ENCODE measurements at places on chromosomes 5 and 9. TPM values are rescaled to one million over a fixed set of nuclear protein-coding genes. Genes with fewer than 3 reads are reported as not detected.

The FRMD3 gene
- total RNA-seq, result 16.8 TPM

The PCDHGA12 gene
- 5.0 TPM for total RNA-seq

The SLC34A1 gene
- not detected for total RNA-seq

The NUTM2G gene
- not detected for total RNA-seq

The FOXD4L4 gene
- total RNA-seq, result 0.47 TPM

The PIP5KL1 gene
- total RNA-seq, result 3.3 TPM

The FOXI1 gene
- not detected for total RNA-seq

The BTNL3 gene
- not detected for total RNA-seq

The HACD4 gene
- total RNA-seq, result 4.1 TPM

The TYRP1 gene
- not detected for total RNA-seq

The PCDHGB1 gene
- total RNA-seq, result 3.0 TPM

The KCNN2 gene
- 2.1 TPM for total RNA-seq

The AK1 gene
- total RNA-seq, result 48.6 TPM

The PCDHA7 gene
- 1.1 TPM for total RNA-seq

The GPR21 gene
- total RNA-seq, result 7.8 TPM

The NIPAL4 gene
- total RNA-seq, result 49.8 TPM

The STKLD1 gene
- 0.75 TPM for total RNA-seq

The FOXD4L3 gene
- total RNA-seq, result not detected

The PHYHD1 gene
- total RNA-seq, result 26.6 TPM

The SPINK13 gene
- total RNA-seq, result not detected

The FOXD4L6 gene
- total RNA-seq, result not detected

The RGS7BP gene
- 7.5 TPM for total RNA-seq

The EXOSC2 gene
- total RNA-seq, result 29.7 TPM

The TMEM215 gene
- total RNA-seq, result not detected

The CATSPER3 gene
- 0.99 TPM for total RNA-seq

The PAEP gene
- not detected for total RNA-seq

The C9 gene
- not detected for total RNA-seq

The FREM1 gene
- total RNA-seq, result 17.5 TPM

The PCDHGA6 gene
- total RNA-seq, result 6.1 TPM

The OTULINL gene
- total RNA-seq, result 18.9 TPM

The GARIN3 gene
- total RNA-seq, result not detected

The FSTL4 gene
- total RNA-seq, result 59.8 TPM

The ELP1 gene
- total RNA-seq, result 24.2 TPM

The CDC14B gene
- total RNA-seq, result 42.0 TPM

The GTF3C4 gene
- 16.5 TPM for total RNA-seq

The FAM169A gene
- 15.2 TPM for total RNA-seq

The ZNF354C gene
- 5.7 TPM for total RNA-seq

The MSH3 gene
- total RNA-seq, result 26.0 TPM

The PDZD2 gene
- total RNA-seq, result 7.8 TPM

The LECT2 gene
- not detected for total RNA-seq

The RELL2 gene
- total RNA-seq, result 4.4 TPM

The NTNG2 gene
- 2.2 TPM for total RNA-seq

The GLRA1 gene
- total RNA-seq, result not detected

The TMC1 gene
- 3.5 TPM for total RNA-seq

The TMEM171 gene
- 2.4 TPM for total RNA-seq

The PCDHAC1 gene
- total RNA-seq, result 0.47 TPM

The SERF1B gene
- 16.8 TPM for total RNA-seq

The CCDC152 gene
- 0.47 TPM for total RNA-seq

The ARHGEF39 gene
- 1.0 TPM for total RNA-seq

The FAM200C gene
- 5.3 TPM for total RNA-seq

The SLC25A2 gene
- total RNA-seq, result 1.3 TPM

The DMGDH gene
- total RNA-seq, result 3.8 TPM

The BAAT gene
- total RNA-seq, result not detected

The PMPCA gene
- 51.2 TPM for total RNA-seq

The HSPB3 gene
- 0.68 TPM for total RNA-seq

The TLE1 gene
- 74.0 TPM for total RNA-seq
